ENCODE measurements at places on chromosomes 11 and 22.

GRCh38 chr11:33329705-33330329 lies 72.6 kb downstream of the HIPK3 start:
- DNase-seq, result peak; percentile 73

GRCh38 chr11:45593992-45594391 lies 71.4 kb downstream of the CHST1 start:
- no peak for DNase-seq

- DNase-seq, result no peak
Observed at GRCh38 chr11:119919656-119920055, 190.7 kb upstream of the NECTIN1 start.

GRCh38 chr11:119885861-119886567 lies 157.0 kb upstream of the NECTIN1 start:
- no peak for DNase-seq

GRCh38 chr22:25143156-25144076 lies 56.2 kb upstream of the CRYBB3 start:
- no peak for DNase-seq

DNA sequence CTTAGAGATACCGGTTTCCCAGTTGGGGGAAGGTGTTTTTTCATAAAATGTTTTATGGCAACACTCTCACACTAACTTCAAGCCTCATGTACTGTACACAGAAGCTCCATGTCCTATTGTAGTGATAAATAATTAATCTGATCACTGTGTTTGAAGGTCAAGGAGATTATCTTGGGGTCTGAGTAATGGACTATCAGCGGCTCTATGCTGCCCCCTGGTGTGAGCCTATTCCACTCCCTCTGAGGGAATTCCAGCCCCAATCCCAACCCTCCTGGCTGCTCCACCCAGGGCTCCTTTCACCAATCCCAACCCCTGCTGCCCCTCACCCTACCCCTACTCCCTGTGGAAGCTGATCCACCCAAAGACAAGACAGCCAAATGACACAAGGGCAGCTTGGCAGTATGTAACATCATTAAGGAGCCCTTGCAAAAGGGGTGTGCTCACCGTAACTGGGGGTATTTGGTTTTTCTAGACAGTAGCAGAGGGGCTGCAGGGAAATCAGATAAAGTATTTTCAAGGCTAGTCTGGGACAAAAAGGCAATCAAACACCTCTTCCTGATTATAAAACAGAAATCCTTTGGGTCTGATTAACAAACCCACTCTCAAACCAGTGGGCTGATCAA lies 22.3 kb downstream of the HPS4 start:
- peak; percentile 25 for DNase-seq

DNA sequence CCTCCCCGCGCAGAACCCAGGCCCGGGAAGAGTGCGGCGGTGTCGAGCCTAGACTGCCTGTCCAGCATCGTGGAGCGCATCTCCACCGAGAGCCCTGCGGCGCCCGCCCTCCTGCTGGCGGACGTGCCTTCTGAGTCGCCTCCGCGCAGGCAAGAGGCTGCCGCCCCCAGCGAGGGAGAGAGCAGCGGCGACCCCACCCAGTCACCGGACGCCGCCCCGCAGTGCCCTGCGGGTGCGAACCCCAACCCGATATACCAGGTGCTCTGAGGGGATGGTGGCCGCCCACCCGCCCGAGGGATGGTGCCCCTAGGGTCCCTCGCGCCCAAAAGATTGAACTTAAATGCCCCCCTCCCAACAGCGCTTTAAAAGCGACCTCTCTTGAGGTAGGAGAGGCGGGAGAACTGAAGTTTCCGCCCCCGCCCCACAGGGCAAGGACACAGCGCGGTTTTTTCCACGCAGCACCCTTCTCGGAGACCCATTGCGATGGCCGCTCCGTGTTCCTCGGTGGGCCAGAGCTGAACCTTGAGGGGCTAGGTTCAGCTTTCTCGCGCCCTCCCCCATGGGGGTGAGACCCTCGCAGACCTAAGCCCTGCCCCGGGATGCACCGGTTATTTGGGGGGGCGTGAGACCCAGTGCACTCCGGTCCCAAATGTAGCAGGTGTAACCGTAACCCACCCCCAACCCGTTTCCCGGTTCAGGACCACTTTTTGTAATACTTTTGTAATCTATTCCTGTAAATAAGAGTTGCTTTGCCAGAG lies 2.0 kb downstream of the MYOD1 start:
- DNase-seq, result no peak

DNA sequence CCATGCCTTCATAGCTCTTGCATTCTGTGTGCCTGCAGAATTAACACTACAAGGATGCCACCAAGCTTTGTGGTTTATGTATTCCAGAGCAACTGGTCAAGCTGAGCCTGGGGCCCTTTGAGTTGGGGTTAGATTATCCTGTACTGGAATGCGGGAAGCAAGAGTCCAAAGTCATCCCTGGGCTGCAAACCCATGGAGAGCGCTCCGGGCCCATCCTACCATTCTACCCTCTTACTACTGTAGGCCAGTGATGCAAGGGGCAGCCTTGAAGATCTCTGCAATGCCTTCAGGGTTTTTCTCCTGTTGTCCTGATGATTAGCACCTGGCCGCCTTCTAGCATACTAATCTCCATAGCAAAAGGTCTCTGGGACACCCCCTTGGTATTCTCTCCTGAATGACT lies 51.3 kb downstream of the TUG1 start:
- no peak for DNase-seq

DNA sequence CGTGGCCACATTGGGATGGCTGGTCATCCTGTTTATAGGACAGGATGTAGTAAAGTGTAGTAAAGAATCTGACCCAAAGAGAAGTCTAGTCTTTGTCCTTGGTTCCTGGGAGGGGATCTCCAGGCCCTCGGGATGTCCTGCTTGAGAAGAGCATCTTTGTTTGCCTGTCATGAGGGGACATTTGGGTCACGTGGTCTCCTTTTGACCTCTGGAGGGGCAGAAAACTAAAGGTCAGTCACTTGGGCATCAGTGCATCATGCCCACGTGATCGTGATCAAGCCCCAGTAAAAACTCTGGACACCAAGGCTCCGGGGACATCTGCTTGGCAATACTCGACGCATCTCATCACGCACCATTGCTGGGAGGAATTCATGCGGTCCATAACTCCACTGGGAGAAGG lies 9.1 kb downstream of the SMIM38 start:
- no peak for DNase-seq

- DNase-seq, result peak; percentile 75
Observed at GRCh38 chr11:12723421-12724300, 49.4 kb downstream of the TEAD1 start.

- DNase-seq, result no peak
Observed at GRCh38 chr11:111352231-111352746, 26.8 kb downstream of the POU2AF1 start.
